NCI-H1694 treated with DMSO at 0.1 percent for 48 hours (cell line): ENCODE measurements at places on chromosomes 2 and 18.
A peak's percentile ranks its signal among the peaks of the same experiment; 100 is the strongest.

GRCh38 chr2:70133491-70134322 lies 46.4 kb downstream of the PCBP1 start:
- peak; percentile 46 for DNase-seq

DNA sequence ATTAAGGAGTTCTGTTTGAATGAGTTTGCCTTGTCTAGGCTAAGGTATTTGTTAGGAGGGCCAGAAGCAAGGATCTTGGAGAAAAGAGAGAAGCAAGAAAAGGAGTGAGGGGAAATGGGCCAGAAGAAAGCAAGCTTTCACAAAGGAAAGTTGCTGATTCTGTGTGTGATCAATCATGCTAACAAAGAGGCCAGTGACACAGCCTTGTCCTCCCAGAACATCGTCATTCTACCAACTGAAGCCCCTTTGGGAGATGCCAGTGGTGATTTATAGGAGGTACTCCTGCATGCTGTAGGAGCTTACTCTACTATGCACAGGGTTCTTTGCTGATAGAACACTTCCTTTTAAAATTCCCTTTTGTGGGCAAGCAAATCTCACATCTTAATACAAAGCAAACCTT lies 449.2 kb upstream of the SPRED2 start:
- no peak for DNase-seq

- DNase-seq: no peak
These were observed 68.7 kb downstream of the NPAS2 start for GRCh38 chr2:100888601-100889000.

DNA sequence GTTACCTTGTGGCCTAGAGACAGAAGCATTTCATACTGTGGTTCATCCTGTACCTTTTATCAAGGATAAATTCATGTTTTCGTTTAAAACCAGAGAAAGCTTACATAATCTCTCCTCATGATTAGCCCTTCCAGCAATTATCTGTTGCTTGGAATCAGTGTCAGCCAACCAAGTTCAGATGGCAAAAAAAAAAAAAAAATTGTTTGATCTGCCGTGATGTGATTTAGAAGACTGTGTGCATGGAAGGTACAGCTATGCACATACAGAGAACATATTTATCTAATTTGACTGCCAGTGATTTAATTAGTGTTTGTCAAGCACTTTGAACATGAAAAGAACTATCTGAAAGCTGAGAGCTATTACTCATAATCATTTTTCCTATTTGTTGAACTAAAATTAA lies 180.9 kb downstream of the ZEB2 start:
- DNase-seq: no peak

- DNase-seq: no peak
These were observed 12.4 kb downstream of the ZSCAN30 start for GRCh38 chr18:35277633-35278032.

DNA sequence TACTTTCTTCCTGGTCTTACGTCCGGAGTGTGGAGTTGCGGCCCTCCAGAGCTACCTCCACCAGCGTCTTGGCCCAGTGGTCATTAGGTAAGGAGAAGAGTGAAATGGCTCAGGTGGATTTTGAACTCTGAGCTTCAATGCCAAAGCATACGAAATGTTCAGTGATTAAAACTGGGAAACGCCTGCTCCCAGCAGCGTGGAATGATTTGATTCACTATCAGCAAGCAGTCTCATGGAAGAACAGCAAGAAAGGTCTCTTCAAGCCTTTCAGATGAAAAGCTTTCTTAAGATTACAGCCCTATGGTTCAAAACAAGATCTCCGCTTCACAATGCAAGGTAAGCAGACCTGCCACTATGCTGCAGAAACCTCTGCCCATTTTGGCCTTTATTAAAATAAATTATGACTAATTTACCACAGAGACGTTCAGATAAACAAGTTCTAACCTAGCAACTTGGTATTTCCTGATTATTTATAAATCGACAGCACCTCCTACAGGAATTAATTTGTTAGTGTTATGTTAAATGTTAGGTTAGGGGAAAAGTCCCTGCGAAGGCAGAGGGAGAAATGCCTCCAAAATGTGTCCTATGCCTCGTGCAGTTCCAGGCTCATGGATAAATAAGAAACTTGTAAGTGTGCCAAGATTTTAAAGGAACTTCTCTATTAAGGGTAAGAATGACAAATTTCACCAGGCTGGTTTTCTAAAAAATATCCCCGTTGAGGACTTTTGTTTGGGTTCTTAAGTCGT lies 10.1 kb downstream of the SP9 start:
- DNase-seq: peak; percentile 81
